SW 1271 (cell line): ENCODE measurements at places on chromosomes 1 and 21.
A peak's percentile ranks its signal among the peaks of the same experiment; 100 is the strongest.

DNA sequence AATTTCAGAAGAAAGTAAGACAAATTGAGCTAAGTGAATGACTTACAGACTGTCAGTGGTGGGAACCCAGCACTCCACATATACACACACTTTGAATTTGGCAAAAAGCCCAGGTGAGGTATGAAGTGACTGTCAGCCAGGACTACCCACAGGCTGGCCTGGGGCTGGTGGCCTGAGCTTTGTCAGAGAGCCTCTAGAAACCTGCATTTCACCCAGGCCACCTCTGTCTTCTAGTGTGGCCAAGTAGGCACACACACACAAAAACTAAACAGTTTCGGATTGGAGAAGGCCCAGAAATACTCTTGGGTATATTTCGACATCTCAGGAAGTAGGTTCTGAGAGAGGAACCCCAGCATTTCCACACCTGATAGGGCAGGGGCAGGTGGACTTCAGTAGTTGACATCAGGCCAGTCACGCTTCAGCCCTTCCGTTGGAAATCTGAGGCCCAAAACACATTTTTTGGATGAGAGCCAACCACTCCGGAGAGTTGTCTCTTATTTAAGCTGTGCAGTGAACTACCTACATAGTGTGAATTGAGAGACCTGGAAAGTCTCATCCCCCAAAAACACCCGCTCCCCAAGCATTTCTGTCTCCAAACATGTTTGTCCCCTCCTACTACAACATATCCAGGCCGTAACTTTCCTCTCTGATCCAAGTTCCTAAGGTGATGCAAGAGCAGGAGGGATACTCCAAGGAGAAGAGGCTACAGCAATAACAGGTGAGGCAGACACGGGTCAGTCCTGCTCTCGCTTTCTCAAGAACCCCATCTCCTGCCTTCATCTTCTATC lies 167.2 kb upstream of the PROX1 start:
- DNase-seq, result no peak

DNA sequence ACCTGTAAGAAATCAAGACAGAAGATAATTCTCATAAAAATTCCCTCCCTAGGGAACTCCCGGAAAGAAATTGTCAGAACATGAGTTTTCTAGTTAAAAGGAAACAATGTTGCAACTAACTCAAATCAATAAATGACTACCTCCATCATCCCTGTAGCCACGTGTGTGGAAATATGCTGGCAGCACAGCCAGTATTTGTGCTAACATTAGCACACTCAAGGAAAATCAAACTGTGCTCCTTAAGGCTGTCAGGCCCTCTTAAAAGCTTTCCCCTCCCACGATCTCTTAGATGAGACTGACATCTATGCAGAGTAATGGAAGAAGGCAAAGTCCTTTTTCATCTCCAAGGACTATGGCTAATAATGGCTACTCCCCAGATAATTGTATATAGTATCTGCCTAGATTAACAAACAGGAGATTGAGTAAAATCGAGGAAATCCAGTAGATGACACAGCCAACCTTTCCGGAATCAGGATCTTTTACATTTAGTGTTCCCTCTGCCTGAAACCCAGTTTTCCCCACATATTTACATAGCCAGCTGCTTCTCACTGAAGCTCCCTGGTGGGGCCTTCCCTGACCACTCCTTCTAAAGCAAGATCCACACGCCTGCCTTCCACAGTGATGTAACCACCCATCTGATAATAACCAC lies 50.9 kb upstream of the NR5A2 start:
- DNase-seq, result no peak

- DNase-seq, result no peak
Observed at GRCh38 chr1:37244083-37244480, 209.8 kb upstream of the GRIK3 start.

- DNase-seq, result peak; percentile 60
Observed at GRCh38 chr1:179143322-179143721, 61.5 kb downstream of the TOR3A start.

- DNase-seq, result no peak
Observed at GRCh38 chr1:156420205-156421061, 51.4 kb downstream of the RHBG start.

- no peak for DNase-seq
Observed at GRCh38 chr1:179264507-179264906, 29.1 kb upstream of the SOAT1 start.

- no peak for DNase-seq
Observed at GRCh38 chr1:202031796-202032195, 21.4 kb downstream of the ELF3 start.

DNA sequence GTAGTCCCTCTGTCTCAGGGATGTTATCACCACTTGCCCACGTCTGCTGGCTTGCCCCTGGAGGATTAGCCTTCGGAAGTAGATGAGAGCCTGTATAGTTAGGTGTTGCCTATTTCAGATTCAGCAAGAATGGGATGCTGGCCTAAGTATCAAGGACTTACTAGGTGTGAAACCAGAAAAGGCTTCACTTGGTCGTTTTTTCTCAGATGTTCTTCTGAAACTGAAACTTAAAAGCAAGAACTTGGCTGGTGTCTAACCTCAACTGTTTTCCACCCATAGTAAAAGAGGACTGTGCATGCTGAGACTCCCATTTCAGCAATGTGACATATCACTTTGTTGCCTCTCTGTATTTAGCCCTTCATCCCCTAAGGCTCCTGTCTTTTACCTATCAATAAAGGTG lies 67.0 kb upstream of the LRRC53 start:
- no peak for DNase-seq

DNA sequence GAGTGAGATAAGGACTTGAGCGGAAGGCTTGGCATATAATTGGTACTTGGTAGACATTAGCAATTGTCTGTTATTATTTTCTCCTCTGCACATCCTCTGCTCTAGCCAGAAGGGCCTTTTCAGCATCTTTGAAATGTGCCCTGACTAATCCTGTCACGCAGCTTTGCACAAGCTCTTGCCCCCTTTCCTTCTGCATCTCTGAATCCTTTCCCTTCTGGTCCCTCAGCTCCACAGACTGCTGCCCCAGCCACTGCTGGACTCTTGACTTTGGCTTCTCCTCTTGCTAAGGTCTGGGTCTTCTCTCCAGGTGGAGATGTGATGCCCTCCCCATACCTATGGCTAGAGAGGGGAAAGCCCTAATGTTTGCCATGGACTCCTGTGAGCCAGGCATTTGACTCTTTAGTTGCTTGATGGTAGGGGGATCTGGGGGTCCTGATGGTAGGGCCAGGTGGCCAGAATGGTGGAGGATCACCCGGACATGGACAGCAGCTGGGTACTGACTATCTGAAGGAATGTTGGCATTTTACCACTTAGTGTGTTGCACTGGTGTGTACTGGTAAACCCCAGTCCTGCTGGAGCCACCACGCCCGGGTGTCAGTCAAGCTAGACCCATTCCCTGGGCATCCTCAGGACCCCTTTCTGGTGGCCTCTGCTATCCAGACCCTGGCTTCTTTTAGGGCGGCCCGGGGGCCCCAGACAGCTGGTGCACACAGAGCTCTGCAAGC lies 4.4 kb downstream of the HPCA start:
- no peak for DNase-seq

- peak; percentile 92 for DNase-seq
Observed at GRCh38 chr21:34526618-34527290, 14.7 kb upstream of the KCNE1 start.

DNA sequence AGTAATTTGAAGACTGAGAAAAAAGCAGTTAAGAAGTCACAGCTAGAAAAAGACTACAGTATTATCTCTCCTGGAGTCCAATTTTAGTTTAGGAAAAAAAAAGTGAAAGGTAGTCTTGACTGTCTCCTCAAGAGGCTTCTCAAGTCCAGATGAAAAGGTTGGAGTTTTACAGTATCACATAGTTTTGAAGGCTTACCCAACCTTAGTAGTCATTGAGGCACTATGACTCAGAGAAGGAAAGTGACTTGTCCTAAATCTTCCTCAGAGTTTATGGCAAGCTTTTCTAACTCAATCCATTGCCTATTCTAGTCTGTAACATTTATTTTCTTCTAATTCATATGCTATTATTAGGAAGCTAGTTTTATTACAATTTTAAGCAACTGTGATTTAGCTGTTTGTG lies 174.9 kb downstream of the DPYD start:
- no peak for DNase-seq

DNA sequence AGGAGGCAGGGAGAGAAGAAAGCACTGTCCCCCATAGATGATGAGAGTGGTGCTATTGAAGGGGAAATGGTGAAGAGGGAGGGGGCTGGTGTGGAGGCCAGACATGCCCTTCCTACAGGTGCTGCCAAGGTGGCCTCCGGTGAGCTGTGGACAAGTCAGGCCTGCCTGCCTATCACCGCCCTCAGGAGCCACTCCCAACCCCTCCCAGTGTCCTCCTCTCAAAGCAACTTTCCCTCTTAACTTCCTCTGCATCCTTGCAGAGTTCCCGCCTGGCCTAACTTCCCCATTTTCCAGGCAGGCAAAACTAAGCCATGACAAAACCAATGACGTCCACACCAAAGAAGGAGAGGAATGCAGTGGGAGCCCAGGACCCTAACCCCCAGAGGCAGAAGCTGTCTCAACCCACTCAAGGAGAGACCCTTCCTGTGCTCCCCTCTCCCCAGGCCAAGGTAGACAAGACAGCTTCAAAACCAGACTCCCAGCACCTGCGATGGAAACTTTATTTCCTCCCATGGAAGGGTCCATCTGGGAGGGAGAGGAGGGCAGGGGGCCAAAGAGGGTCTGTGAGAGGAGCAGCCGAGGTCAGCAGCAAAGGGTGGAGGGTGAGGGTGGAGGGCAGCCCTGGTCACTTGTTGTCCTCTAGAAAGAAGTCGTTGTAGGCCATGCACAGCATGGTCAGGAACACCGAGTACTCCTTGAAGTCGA lies 1.0 kb upstream of the S100A6 start:
- DNase-seq, result no peak

- DNase-seq, result no peak
Observed at GRCh38 chr1:12481928-12482327, 136.1 kb downstream of the DHRS3 start.

DNA sequence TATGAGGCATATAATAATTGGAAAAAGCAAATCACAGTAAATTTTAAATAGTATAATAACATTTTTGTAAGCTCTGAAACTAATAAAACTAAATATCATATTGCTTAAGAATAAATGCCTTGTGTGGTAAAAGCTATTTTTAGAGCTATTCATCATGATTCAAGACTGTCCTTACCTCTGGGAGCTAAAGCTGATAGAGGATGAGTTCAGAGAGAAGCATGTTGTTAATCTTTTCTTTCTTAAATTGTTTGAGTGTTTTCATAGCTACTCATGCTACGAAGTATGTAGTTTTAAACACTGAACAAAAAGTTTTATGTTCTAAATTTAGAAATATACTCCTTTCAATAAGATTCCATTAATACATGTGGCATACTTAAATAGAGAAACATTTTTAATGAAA lies 30.5 kb downstream of the IFI16 start:
- no peak for DNase-seq

DNA sequence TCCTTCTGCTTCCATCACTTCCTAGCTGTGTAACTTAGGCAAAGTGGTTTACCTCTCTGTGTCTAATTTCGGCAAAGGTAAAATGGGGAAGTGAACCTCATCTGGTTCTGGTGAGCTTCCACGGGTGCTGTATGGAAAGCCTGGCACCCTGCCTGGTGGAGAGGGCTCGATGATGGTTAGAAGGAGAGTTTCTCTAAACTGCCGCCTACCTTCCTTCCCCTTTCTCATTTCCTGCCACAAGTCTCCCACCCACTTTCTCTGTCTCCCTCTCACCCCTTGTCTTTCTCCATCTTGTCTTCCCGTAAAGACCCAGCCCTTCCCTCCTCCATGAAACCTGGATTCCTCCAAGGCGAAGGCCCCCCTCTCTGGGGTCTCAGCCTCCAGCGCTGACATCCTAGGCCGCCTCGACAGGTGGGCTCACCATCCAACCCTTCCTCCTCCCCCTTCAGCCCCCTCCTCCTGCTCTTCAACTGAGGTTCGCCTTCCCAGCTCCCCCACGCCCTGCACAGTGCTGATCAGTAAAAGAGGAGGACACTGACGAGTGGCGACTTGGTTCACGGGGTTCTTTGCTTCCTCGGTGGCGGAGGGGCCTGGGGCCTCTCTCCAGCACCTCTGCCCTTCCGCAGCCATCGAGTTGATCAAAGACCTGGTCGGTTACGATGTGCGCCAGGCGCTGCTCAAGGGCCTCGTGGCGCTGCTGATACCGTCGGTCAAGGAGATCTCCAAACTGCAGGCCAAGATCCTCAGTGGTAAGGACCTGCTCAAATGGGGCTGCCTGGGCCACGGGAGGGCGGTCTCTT lies 7.3 kb downstream of the RNU5D-1 start:
- no peak for DNase-seq

DNA sequence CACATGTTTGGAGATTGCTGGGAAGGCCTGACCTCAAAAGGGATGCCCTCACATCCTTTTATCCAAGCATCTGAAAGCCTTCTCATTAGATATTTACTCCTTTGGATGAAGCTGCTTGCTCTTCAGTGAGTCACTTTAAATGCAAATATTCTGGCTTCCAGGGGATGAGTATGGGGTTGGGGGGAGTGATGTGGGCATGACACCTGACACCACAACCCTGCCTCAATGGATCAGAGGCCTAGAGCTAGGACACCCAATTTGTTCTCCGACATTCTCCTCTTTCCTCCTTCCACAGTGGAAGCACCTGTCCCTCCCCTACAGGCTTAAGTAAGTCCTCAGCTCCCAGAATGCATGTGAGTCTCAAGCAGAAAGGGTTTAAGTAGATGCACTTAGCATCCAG lies 238.3 kb downstream of the OMA1 start:
- DNase-seq, result no peak

- no peak for DNase-seq
Observed at GRCh38 chr1:121595089-121595488, 410.3 kb downstream of the SRGAP2C start.

GRCh38 chr1:246302711-246303317 lies 204.3 kb downstream of the SMYD3 start:
- DNase-seq, result no peak

DNA sequence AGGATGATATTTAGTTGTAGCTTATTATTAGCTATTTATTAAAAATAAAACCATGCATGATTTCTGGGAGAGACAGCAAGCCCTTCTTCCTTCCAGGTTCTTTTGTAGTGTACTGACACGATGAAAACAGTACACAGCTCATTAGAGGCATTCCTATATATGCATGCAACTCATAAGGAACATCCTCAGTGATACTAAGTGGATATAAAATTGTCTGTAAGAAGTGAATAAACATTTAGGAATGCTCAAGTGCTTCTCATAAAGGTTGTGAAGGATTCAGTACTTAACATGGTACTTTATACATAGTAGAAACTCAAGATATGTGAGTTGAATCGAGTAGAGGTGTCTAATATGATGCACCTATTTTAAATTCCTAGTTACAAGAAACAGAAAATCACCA lies 287.7 kb downstream of the SDCCAG8 start:
- no peak for DNase-seq

GRCh38 chr1:18062185-18062584 lies 45.4 kb upstream of the IGSF21 start:
- DNase-seq, result no peak
